ENCODE measurements at places on chromosomes 11 and 22. TPM values are rescaled to one million over a fixed set of nuclear protein-coding genes. Genes with fewer than 3 reads are reported as not detected.

The KCNJ5 gene
- 0.07 TPM for polyA plus RNA-seq

The KCNA4 gene
- not detected for polyA plus RNA-seq

The DCHS1 gene
- polyA plus RNA-seq: 3.3 TPM

DNA sequence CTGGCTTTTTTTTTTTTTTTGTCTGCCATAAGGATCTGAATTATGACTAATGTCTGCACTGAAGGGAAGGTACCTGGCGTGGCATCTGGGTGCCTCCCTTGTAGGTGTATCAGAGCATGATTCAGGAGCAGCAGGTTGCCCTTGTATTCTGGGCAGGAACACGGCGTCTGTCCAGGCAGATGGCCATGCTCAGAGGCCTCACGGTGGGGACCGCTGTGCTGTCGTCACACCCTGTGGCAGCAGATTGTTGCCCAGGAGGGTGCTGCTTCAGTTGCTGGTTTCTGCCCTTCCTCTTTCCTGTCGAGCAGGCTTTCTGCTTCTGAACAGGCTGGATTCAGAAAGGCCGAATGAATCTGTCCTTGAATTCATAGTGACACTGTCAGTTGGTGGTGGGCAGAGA is 11.0 kb downstream of the ZNRF3 start:
- no peak for DNase-seq

The SLC5A12 gene
- polyA plus RNA-seq: not detected

DNA sequence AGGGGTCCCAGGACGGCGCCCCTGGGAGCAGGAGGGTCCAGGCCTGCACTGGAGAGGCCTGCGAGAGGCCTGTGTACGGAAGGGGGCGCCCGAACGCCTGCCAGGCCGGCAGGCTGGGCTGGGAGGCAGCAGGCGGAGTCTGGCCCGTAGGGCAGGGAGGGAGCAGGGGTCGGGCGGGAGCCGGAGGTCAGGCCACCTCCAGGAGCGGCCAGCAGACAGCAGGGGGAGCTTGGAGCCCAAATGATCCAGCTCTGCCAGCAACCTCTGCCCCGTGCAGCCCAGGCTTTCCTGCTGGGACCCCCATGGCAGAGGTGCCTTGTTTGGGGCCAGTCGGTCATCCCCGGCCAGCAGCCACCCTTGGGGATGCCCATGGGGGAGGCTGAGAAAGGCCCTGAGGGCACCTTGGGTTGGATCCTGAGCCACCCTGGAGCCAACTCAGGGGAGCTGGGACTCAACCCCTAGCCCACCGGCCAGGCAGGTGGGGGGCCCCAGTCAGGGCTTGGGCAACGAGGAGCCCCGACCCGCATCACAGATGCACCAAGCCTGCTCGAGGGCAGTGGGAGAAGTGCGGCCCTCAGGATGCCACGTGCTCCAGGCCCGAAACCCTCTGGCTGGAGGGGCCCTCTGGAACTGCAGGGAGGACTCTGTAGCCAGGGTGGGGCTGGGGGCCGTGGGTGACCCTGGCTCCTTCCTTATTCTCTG is 9.6 kb upstream of the SYT8 start:
- DNase-seq: no peak

- DNase-seq: no peak
Observed at GRCh38 chr11:36790526-36790925, 192.5 kb upstream of the RAG2 start.

Measured in IMR-90 (cell line).